Activated T-cell treated with anti-CD3 and anti-CD28 coated beads, Interleukin-2, amount 50 U/mL, for 4 hours (primary cell): ENCODE measurements at places on chromosomes 12 and 14. TPM values are rescaled to one million over a fixed set of nuclear protein-coding genes. Genes with fewer than 3 reads are reported as not detected.

Gene PLA2G1B
- total RNA-seq, result 1.1 TPM

Gene C12orf50
- not detected for total RNA-seq

Gene CHGA
- total RNA-seq, result not detected

Gene FSCB
- total RNA-seq, result not detected

Gene MGP
- 0.52 TPM for total RNA-seq

Gene GPR68
- total RNA-seq, result 4.1 TPM

Gene KLRC3
- 0.47 TPM for total RNA-seq

Gene SRRM4
- total RNA-seq, result not detected

Gene ANKRD33
- total RNA-seq, result not detected

Gene MYO1H
- not detected for total RNA-seq

- DNase-seq, result no peak
Measured at GRCh38 chr12:39638178-39638577, 18.6 kb upstream of the ABCD2 start.

GRCh38 chr12:26204612-26205289, 9.4 kb downstream of the SSPN start:
- no peak for DNase-seq

DNA sequence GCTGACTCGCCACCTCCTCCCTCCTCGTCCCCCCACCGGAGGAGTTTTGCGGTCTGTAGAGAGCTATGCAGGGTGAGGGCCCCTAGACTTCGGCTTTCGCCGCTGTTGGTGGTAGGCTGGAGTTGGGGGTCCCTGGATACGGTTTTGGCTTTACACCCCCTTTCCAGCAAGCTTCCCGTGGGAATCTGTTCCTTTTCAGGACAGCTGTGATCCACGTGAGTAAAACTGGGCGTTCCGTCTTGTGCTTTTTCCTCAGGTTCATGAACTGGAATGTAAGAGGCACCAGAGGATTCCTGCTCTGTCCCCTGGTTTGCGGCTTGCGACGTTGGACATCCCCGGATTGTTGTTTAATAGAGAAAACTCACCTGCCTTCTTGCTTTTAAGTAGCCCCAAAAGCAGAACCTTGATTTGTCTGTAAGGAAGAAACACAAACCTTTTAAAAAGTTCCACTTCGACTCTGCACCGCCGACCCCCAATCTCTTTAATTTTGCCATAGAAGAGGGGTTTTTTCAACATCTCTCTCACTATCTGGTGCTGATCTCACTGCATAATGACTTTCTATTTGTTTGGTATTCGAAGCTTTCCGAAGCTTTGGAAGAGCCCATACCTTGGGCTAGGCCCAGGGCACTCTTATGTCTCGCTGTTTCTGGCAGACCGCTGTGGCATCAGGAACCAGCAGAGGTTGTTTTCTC, 490 bp downstream of the PRORP start:
- no peak for DNase-seq

- DNase-seq, result no peak
Measured at GRCh38 chr14:74671789-74672188, 41.1 kb downstream of the AREL1 start.

DNA sequence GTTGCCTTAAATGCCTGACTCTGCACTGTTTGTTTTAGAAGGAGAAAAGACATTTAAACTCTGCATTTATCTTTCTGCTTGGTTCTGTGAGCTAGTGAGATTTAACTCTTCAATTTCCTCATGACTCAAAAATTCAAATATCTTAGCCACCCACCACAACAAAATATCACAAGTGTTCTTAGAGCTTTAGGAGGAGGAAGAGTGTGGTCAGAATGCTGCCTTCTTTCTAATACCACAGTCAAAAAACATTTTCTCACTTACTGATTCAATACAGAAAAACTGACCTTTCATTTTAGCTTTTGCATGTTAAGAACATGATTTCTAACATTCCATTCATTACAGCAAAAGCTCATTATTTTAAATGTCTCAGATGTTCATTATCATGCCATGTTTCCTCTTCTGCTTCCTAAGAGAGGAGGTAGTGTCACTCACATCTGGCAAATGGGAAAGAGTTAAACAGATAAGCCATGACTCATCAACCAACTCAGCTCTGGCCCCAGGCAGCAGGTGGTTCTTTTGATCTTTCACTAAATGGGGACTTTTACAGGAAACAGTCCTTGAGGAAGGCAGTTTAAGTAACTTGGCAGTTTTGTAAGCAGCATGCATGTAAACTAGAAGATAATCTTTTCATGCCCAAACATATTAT, 56.4 kb upstream of the RNU6-8 start:
- DNase-seq, result no peak

- no peak for DNase-seq
Measured at GRCh38 chr14:24389226-24389848, 9.5 kb upstream of the NYNRIN start.

GRCh38 chr12:68536885-68537485, 73.7 kb upstream of the RAP1B start:
- DNase-seq, result no peak

DNA sequence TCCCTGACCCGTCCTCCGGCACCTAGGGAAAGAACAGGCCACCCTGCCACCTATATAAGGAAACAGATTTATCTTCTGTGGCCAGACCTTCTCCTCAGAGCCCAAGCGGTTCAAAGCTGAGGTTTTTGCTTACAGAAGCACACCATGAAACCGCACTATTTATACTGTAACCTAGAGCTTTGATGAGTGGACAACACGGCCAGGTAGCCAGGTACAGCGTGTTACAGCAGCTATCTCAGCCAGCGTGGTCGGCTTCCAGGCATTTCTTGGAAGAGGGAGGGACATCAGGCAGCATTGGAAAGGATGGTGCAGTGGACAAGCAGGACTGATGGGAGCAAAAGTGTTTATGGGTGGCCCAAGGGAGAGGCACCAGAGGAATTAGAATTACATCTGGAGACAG, 34.4 kb downstream of the TTC7B start:
- no peak for DNase-seq

DNA sequence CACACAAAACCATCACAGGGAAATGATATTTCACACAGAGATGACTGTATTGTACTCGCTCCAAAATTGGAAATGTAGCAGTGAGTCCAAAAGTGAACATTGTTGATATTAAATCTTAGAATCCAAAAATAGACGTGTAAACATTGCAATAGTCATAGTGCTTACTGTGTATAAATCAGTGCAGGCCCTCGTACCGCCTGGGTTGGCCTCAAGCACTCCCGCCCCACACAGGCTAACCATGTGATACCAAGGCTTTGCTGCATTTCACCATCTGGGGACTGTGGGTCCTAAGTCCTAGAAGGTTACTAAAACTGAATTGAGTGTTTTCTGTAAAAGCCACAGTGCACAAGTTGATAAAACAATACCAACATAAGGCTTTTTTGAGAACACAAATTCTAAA, 107.3 kb downstream of the PPP2R5E start:
- no peak for DNase-seq

DNA sequence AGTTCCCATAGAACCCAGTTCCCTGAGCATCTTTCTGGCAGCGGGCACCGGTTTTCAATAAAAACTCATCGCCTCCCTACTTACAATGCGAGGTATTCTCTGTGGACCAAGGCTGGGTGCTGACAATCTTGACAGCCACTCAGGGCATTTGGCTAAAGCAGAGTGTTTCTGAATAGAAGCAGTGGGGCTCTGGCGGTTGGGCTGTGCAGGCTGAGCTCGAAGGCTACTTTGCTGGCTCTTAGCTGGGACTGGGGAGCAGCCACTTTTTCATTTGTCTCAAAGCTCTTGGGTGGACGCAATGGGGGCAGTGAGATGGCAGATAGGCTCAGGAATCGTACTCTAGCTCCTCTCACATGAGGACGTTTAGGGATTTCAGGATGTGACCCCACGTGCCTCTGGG, 151.8 kb downstream of the UNC79 start:
- no peak for DNase-seq

GRCh38 chr14:102717276-102717675, 60.0 kb upstream of the TRAF3 start:
- DNase-seq, result no peak

DNA sequence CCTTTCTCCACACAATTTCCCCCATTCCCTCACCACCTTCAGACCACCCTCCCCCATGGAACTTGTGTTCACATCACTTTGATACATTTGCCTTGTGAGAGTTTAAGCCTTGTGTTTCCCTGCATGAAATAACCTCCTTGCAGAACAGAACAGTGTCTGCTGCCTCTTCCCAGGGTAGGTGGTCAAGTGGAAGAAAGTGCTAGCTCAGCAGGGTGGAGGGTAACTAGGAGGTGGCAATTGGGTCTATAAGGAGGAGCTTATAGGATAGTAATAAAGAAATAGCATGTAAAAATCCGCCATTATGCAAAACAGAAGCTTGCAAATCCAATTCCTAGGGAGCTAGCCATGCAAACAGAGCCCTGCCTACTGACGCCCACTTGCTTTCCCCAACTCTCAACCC, 13.9 kb upstream of the KRT8 start:
- no peak for DNase-seq

DNA sequence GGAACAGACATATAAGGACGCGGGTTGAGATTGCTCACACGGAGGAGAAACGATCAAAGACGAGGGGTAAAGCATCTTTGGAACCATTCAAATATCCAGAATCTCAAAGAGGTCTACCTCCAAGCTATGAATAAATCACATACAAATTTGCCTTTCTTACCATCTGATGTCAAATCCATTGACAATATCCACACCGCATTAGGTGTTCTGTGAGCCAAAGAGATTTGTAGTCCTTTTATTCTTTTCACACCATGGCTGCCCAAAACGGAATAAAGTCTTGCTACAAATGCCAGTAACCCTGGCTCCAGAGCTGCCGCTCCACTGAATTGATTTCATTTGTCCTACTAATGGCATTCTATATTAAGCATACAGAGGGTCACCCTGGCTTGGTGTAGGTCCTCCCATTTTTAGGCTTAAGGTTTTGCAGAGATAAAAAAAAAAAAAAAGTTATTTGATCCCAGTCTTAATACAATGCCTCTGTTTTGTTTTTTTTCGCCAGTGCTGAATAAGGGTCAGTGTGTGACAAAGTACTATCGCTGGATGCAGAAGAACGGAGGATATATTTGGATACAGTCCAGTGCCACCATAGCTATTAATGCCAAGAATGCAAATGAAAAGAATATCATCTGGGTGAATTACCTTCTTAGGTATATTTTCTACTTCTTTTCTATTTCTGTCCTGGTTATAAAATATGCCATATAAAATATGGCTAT, 157.3 kb downstream of the EGLN3 start:
- no peak for DNase-seq

GRCh38 chr14:27863166-27863565, 903.4 kb upstream of the FOXG1 start:
- DNase-seq, result no peak

DNA sequence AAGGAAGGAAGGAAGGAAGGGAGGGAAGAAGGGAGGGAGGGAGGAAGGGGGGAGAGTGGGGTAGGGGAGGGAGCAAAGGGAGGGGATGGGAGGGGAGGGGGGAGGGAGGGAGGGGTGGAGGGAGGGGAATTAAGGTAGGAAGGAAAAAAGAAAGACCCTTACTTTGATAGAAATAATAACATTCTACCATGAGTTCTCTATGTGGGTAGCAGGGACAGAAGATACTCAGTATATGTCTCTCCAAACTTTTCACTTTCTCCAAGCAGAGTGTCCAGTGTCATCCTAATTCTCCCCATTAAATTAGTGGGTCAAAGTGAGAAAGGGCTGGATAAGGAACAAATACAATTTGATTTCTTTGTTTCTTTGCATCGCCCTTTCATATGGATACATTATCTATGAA, 553.4 kb upstream of the USP15 start:
- DNase-seq, result no peak

- no peak for DNase-seq
Measured at GRCh38 chr12:94195483-94195882, 47.1 kb downstream of the PLXNC1 start.

- DNase-seq, result no peak
Measured at GRCh38 chr12:48993787-48994186, 5.4 kb downstream of the DDN start.

DNA sequence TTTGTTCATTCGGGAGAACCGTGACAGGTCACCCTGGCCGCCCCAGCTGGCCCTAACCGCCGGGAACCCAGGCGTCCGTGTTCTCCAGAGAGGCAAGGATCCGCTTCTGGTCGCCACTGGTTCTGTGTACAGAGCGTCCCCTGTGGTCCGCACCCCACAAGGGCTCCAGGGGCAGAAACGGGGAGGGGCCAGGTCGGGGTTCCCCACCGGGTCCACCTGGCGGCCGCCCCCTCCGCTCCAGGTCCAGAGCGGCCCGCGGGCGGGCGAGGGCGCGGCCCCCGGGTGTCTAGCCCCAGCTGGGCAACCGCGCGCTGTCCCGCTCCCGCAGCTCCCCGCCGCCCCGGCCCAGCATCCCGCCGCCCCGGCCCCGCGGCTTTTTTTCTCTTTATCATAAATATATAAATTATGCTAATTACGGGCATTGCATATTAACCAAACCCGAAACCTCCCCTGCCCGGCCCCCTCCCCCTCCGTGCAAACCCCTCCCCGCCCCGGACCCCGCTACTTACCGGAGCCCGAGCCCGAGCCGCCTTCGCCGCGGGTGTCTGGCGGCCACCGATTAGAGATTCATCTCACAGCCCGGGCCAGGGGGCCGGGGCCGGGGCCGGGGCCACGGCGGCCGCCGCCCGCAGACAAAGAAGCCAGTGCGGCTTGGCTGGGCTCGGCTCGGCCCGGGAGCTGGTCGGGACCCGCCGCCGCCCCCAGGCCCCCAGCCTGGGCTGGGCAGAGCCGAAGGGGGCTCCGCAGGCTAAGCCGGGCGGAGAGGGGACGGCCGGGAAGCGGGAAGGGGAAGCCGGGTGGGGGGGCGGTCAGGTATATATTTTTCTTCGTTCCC, 512 bp downstream of the POU6F1 start:
- peak; percentile 34 for DNase-seq

DNA sequence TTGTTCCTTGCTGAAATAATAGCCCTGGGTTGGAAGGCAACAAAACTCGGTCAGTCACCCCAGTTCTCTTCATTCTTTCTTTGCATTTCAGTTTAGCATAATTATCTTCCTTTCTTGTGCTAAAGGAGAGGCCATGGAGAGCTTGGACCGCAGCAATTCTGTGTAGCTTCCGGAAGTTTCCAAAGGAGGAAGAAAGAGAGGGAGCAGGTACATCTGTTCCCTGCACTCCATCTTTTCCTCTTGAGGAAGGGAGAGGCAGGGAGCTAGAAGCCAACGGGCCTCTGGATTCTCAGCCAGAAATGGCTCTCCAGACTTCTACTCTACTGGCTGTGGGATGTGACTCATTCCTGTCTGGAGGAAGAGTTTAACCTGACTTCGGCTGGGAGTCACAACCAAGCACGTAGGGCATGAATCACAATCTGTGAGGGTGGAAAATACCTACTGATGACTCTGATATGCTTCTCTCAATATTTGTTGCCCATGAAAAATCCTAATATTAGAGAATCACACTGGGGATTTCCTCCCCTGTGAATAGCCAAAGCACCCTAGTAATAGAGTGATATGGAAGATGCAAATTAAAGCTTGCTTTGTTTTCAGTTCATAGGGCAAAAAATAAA, 17.0 kb downstream of the ANO6 start:
- DNase-seq, result no peak

DNA sequence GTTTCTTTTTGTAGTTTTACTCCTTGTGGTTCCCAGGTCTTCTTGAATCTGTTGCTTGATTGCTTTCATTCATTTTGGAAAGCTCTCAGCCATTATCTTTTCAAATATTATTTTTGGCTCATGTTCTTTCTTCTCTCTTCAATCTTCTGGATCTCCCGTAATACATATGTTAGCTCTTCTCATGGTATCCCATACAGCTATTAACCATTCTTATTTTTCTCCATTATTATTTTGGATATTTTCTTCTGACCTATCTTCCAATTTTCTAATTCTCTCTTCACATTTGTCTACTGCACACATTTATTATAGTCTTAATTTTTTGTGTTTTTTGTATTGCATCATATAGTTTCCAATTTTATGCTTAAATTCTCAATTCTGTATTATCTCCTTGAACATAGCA, 123.9 kb upstream of the ARID2 start:
- DNase-seq, result no peak

- no peak for DNase-seq
Measured at GRCh38 chr14:43169722-43170121, 1337.4 kb downstream of the FSCB start.
